ENCODE measurements at places on chromosomes 6 and 20.

GRCh38 chr6:103405321-103405720, 1454.4 kb downstream of the HACE1 start:
- no peak for DNase-seq

GRCh38 chr6:167703781-167704180, 122.9 kb upstream of the AFDN start:
- no peak for DNase-seq

DNA sequence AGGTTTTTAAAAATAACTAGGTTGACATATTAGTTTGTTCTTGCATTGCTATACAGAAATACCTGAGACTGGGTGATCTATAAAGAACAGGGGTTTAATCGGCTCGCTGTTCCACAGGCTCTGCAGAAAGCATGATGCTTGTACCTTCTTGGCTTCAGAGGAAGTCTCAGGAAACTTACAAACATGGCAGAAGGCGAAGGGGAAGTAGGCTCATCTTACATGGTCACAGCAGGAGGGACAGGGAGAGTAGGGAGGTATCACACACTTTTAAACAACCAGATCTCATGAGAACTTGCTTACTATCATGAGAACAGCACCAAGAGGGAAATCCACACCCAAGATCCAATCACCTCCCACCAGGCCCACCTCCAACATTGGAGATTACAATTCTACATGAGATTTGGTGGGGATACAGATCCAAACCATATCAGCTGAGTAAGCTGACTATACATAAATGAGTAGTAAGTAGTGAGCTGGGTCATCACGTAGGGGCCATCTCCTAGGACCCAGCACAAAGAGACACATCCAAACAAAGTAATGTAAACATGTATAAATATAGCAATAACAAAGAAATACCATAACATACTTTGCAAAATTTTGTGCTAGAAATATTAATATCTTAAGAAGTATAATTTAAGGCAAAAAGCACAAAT, 31.4 kb upstream of the SIRPG start:
- DNase-seq, result no peak

GRCh38 chr20:23315099-23315498, 35.5 kb upstream of the NXT1 start:
- no peak for DNase-seq

DNA sequence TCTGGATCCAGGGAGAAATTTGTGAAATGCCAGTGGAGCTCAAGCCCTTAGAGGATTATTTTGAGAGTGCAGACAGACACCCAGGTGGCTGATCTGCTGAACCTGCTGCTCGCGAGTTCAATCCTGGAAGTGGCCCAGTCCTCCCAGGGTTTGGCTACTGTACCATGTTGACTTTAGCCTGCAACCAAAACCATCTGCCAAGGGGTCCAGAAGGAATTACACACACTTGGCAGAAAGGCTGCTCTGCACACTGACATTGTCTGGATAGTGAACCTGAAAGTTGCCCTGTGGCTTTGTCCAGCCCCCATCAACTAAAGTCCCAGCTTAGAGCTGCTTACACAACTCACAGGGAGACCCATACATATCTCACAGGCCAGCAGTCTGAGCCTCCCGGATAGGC, 21.6 kb upstream of the PI3 start:
- DNase-seq, result no peak

GRCh38 chr20:59823491-59824259, 109.8 kb downstream of the SYCP2 start:
- no peak for DNase-seq

- DNase-seq, result no peak
These were observed 108.5 kb downstream of the SYCP2 start for GRCh38 chr20:59824711-59825562.

DNA sequence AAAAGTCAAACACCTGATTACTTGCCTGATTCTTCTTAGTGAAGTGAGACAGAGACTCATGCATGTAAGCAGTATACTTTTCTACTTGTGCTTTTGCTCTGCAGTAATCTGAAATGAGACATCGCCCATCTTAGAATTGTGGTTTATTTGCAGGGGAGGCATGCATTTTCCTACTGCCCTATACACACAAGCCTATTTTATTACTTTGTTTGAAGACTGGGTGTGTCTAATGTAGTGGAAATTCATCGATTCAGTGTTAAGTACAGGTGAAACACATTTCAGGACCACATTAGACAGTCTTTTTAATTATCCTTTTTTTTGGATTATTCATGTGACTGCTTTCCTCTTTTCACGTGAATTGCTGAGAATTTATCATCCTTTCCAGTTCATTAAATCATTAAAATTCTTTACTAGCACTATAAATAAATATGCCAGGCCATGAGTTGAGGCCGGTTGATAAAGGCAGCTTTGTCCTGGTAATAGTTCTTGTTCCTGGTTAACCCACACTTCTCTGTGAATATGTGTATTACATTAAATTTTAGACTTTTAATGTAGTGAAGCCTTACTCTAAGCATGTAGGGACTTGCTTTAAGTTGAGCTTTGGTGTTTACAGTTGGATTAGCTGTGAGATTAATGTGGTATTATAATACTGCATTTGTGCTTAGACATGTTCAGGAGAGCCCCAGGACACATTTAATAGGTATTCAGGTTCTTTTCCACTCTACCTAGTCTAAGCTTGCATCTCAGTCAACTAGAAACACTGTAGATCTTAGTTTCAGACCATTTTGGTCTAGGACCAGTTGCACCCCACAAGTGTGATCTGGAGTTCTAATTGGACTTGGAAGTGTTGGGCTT, 10.8 kb upstream of the BTBD3 start:
- no peak for DNase-seq

- peak; percentile 4 for DNase-seq
These were observed 13.7 kb downstream of the KLHL31 start for GRCh38 chr6:53651764-53652401.

DNA sequence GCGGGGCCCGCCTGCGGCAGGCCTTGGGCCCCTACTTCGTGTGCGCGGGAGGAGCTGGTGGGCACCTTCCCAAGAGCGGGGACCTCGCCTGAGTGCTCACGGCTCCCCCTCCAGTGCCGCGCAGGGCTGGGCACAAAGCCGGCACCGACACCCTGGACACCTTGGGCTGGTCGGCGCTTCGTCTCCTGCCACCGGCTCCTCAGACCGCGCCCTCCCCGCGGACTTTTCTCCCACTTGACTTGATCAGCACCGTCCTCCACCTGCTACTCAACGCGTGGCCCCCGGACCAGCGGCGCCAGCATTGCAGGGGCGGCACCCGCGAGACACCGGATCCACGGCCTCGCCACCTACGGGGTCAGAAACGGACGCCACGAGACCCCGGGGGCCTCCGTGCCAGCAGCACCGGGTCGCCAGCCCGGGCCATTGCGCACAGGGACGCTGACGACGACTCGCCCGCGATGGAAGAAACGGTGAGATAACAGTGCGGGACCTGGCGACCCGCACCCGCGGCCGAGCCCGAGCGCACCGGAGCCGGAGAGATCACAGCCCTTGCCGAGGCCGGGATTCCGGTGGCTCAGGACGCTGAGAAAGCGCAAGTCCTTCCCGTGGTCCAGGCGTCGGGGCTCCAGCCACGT, 154.2 kb downstream of the DLL1 start:
- no peak for DNase-seq

- DNase-seq, result no peak
These were observed 6.6 kb downstream of the APOBEC2 start for GRCh38 chr6:41059556-41059955.

DNA sequence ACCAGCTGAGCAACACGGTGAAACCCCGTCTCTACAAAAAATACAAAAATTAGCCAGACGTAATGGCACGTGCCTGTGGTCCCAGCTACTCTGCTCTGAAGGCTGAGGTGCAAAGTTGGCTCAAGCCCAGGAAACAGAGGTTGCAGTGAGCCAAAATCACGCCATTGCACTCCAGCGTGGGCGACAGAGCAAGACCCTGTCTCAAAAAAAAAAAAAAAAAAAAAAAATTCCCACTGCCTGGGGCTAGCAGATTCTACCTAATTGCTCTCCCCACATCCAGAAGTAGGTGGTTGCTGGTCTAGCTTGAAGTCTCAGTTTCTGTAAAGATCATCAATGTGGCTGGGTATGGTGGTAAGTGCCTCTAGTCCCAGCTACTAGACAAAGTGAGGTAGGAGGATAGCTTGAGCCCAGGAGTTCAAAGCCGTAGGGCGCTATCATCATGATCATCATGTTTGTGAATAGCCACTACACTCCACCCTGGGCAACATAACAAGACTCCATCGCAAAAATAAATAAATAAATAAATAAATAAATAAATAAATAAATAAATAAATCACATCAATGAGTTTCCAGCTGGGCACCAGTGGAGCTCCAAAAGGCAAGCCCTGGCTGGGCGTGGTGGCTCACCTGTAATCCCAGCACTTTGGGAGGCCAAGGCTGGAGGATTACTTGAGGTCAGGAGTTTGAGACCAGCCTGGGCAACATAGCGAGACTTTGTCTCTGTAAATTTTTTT, 6.3 kb upstream of the AP5S1 start:
- no peak for DNase-seq

- DNase-seq, result no peak
These were observed 529.8 kb downstream of the MAFB start for GRCh38 chr20:40159276-40159675.

DNA sequence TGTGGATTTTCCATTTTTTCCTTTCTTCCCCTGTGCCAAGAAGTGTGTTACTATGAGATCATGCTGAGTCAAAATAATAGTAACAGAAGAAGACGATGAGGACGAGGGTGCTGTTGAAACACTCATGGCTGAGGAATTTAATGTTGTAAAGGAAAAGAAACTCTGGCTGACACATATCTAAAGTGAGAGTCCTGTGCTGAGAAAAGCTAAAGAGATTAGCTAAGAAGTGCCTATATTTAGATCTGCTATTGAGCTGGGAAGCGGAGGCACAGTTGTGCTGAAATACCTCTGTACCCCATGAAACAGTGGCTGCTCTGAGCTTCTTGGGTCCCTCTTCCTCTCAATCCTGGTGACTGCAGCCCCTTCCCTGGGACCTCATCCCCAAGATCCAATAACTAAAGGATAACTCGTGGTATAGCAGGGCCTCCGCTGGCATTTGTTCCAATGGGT, 1.1 kb upstream of the SYTL3 start:
- DNase-seq, result peak; percentile 72

- DNase-seq, result no peak
These were observed 92.9 kb downstream of the ANKS1A start for GRCh38 chr6:34981951-34982350.

DNA sequence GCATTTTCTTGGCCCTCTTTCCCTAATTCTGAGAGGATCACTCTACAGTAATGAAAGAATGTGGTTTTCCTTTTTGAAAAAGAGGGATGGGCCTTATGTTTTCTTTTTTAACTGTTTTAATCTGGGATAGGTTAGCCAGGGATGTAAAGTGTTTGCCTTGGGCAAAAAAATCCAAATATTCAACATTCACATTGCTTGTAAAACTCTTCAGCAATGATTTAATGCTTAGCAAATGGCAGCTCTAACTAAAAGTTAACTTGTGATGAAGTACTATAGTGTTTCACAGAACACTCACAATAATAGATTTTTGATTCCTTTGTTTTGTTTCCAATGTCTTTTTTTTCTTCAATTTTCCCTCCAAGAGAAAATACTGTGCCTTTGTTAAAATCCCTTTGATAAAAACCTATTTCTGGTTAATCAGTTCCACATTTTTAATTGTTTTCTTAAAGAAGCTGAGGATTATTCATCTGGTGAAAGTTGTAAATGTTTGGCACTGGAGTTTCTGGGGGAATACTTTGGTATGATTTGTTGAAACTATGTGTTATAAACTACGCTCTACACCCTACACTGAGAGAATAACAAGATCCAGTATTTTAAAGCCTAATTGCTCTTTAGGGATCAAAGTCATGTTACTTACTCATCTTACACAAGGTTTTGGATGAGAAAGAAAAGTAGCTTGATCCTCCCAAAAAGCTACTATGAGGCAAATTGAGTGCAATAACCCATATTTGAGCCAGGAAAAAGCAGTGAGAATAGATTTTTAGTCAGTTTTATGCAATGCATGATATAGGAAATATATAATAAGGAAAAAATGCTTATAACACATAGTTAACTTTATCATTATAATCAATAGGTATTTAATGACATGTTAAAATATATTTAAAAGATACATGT, 335.8 kb downstream of the EPHA7 start:
- DNase-seq, result no peak

- no peak for DNase-seq
These were observed 7.7 kb downstream of the CDK5RAP1 start for GRCh38 chr20:33393609-33394008.

DNA sequence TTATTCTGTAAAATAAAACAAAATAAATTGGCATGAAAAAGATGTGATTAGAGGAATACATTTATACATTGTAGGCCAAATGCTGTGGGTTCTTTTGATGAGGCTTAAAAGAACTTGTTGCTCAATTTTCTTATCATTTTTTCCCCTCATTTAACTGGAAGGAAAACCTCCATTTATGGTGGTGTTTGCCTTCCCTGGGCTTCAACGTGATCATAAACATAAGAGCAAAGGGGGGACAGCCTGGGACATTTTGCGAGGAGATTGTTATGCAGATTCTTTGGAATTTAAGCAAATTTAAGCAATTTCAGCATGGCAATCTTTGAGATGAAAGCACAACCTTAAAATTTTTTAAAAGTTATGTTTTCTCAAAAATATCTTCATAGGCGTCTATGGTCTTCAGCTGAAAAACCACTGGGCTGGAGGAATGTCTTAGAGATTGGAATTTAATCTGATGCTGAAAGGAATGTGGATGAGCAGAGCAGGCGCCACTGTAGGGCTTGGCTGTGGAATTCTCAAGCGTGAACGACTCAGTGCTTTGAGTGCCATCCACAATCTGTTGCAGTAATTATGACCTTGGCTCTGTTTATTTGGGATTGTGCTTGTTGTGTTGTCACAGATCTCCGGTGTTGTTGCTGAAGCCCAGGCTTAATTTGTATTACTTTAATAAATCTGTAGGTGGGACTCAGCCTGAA, 149.4 kb upstream of the MLIP start:
- no peak for DNase-seq

- DNase-seq, result no peak
These were observed 32.5 kb upstream of the PIM1 start for GRCh38 chr6:37137201-37138090.

GRCh38 chr6:13697857-13698256, 13.8 kb downstream of the RANBP9 start:
- no peak for DNase-seq

- DNase-seq, result no peak
These were observed 14.3 kb downstream of the RIMS1 start for GRCh38 chr6:71900642-71901041.
